ENCODE measurements at places on chromosomes 2 and 18.

DNA sequence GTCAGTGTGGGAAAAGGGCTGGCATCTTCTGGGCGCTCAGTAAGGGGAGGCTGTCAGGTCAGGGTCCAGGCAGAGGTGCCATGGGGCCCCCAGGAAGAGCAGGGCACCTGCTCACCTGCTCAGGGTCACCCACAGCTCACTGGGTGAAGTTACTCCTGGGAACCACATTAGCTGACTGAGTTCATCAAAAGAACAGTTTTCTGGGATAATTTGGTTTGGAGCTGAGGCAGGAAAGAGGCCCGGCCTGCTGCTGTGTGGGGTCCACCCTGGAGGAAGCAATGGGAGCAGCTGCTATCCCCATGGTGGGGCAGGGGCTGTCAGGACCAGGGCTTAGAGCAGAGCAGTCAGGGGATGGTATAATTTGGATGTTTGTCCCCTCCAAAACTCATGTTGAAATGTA is 97.2 kb upstream of the GPC1 start:
- no peak for DNase-seq

DNA sequence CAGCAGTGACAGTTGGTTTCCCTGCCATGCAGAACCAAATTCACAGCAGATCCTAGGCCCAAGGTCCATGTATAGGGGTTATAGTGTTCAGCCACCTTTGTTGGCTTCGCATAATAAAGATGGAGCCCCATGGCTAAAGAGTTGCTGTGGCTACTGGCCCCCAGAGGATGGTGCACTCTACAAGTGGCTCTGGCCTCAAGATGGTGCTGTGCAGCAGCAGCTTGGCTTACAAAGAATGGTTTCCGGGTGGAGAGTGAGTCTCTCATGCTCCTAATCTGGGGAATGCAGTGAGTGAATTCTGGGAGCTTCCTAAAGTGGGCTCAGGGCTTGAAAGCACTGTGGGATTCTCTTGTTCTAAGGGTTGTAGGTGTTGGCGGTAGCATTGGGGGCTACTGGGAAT is 1199.7 kb downstream of the CNTNAP5 start:
- DNase-seq = no peak

DNA sequence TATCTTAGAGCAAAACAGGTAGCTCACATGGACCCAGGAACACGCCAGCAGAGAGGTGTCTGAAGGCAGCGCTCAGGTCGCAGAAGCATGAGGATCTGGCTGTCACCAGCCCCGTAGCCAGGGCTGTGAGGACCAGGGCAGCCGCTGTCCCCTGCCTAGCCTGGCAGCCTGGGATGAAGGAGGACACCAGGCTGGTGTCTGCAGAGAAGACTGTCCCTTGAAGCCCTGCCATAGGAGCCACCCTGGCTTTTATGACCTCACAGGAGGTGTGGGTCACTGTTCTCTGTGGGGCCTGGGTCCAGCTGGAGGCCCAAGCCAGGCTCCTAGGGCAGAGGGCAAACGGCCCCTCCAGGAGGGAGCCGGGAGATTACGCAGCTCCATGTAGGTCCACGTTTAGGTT is at the start of gene SPATA3:
Gene SPATA3 (plus strand): TSS at position 301 of the 400 bp plus-strand sequence. CDS start 113 bp downstream, outside the sequence.
- no peak for DNase-seq

- DNase-seq = no peak
These were observed 45.8 kb upstream of the CDKL4 start for GRCh38 chr2:39289609-39290008.

GRCh38 chr18:72899338-72899737 is 31.6 kb upstream of the NETO1 start:
- no peak for DNase-seq

DNA sequence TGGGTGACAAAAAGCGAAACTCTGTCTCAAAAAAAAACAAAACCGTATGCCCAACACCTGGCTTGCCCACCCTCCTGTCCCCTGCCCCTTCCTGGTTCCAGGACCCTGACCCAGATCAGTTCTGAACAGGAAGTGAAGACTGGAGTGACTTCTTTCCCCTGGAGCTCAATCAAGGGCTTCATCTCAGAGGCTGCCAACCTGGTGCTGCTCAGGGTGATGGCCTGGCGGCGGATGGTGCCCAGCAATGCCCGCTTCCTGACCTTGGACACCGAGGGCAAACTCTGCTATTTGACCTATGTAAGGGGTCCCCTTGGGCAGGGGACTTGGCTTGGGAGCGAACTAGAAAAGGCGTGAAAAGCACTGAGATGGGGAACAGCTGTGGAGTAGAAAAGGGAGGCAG is 5.9 kb downstream of the CATIP start:
- DNase-seq = no peak

GRCh38 chr2:213932-214693 is 49.7 kb downstream of the SH3YL1 start:
- no peak for DNase-seq

GRCh38 chr18:255171-255570 is 12.7 kb downstream of the THOC1 start:
- no peak for DNase-seq
